ENCODE measurements at places on chromosomes 12 and 14.

- DNase-seq = no peak
- no peak overlapping the region for H3K4me3 ChIP-seq
- no peaks in the 10 kb centered on the region for H3K4me1 ChIP-seq
- H3K27ac ChIP-seq = no peak overlapping the region
- H3K36me3 ChIP-seq = no peaks in the 10 kb centered on the region
Observed at GRCh38 chr14:43898687-43899086, 608.4 kb downstream of the FSCB start.

DNA sequence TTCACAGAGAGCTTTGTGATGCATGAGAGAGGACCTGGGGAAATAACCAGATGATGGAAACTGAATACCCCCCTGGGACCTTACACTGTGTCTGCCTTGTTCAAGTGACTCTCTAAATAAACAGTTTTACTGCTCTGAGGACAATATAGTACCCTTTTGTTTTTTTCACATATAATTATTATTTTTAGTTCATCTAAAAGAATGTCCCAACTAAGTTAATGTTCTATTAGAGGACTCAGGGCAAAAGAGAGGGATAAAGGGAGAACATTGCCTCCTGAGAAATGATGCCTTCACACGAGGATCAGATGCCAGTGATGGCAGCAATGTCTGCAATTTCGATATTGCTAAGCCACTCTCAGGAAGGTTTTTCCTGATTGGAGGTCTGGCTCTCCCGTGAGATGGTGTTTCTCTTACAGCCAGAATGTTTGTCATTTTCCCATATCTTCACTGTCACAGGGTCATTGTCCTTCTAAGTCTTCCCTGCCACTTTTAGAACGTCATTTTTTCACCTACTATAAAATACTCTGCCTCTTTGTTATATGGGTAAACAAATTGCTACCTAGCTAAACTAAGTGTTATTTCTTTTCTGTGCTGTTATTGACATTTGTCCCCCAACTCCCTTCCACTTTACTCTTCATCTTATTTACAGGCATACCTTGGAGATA, 201.6 kb downstream of the RAD51B start:
- peaks cover 23% of the 10 kb centered on the region for H3K36me3 ChIP-seq
- DNase-seq = no peak
- H3K4me1 ChIP-seq = no peaks in the 10 kb centered on the region
- H3K27me3 ChIP-seq = no peaks in the 10 kb centered on the region
- H3K4me3 ChIP-seq = no peak overlapping the region
- H3K27ac ChIP-seq = no peak overlapping the region

DNA sequence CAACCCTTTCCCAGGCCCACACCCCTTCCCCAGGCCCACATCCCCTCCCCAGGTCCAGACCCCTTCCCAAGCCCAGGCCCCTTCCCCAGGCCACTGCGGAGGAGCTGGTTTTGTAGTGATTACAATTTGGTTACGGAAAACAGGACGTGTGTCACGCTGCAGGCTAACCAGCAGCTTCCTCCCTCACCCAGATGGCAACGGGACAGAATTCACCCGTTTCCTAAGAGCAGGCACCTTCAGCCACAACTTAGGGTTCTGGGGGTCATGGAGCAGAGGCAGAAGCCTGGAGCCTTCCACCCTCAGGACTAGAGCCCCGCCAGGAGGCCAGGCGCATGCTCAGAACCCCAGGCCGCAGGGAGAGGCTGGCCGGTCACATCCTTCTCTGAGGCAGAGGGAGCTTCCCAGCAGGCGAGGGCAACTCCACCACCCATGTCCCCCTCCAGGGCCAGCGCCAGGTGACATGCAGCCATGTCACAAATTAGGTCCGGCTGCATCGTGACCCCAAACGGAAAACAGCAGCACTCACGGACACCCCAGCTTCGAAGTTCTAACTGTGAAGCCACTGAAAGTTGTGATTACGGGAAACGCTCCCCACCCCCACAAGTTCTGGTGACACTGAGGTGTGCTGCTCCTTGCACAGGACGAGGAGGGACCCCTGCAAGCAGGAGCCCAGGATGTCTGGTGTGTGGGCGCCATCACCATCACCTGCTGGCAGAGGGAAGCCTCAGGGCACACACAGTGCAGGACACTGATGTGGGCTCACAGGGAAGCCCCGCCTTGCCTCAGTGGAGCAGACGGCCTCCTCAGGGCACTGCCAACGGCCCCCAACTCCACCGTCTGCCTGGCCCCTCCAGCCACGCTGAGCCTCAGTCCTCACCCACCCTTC, 7.7 kb downstream of the BRF1 start:
- peak overlapping the region; percentile 89 for H3K4me3 ChIP-seq
- H3K36me3 ChIP-seq = no peaks in the 10 kb centered on the region
- no peak for DNase-seq
- peak overlapping the region; percentile 99 for H3K27ac ChIP-seq
- no peaks in the 10 kb centered on the region for H3K27me3 ChIP-seq

GRCh38 chr12:12534975-12535374, 27.7 kb downstream of the DUSP16 start:
- DNase-seq = no peak
- no peaks in the 10 kb centered on the region for H3K36me3 ChIP-seq
- H3K4me1 ChIP-seq = peaks cover 15% of the 10 kb centered on the region
- no peak overlapping the region for H3K4me3 ChIP-seq
- no peaks in the 10 kb centered on the region for H3K27me3 ChIP-seq
- H3K27ac ChIP-seq = no peak overlapping the region

- peaks cover 23% of the 10 kb centered on the region for H3K4me1 ChIP-seq
- DNase-seq = no peak
- peaks cover 3% of the 10 kb centered on the region for H3K36me3 ChIP-seq
- H3K27me3 ChIP-seq = no peaks in the 10 kb centered on the region
- no peak overlapping the region for H3K27ac ChIP-seq
Observed at GRCh38 chr12:55972042-55972441, 1.8 kb upstream of the RAB5B start.

GRCh38 chr14:54881235-54881760, 21.3 kb downstream of the GCH1 start:
- H3K36me3 ChIP-seq = no peaks in the 10 kb centered on the region
- peak; percentile 21 for DNase-seq
- H3K27me3 ChIP-seq = no peaks in the 10 kb centered on the region
- H3K27ac ChIP-seq = peak overlapping the region; percentile 97
- H3K4me1 ChIP-seq = peaks cover 54% of the 10 kb centered on the region

DNA sequence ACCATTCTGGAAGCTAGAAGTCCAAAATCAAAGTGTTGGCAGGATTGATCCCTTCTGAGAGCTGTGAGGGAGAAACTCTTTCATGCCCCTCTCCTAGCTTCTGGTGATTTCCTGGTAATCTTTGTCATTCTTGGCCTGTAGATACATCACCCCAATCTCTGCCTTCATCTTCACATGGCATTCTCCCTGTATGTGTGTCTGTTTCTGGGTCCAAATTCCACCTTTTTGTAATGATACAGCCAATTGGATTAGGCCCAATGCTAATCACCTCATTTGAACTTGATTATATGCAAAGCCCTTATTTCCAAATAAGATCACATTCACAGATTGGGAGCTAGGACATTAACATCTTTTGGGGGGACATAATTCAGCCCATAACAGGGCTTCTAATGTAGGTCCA, 76.9 kb upstream of the MBIP start:
- no peaks in the 10 kb centered on the region for H3K36me3 ChIP-seq
- no peaks in the 10 kb centered on the region for H3K4me1 ChIP-seq
- no peak overlapping the region for H3K4me3 ChIP-seq
- H3K27ac ChIP-seq = no peak overlapping the region

GRCh38 chr12:80749456-80749855, 32.7 kb downstream of the MYF5 start:
- no peaks in the 10 kb centered on the region for H3K4me1 ChIP-seq
- no peaks in the 10 kb centered on the region for H3K27me3 ChIP-seq
- no peak for DNase-seq
- H3K36me3 ChIP-seq = no peaks in the 10 kb centered on the region

DNA sequence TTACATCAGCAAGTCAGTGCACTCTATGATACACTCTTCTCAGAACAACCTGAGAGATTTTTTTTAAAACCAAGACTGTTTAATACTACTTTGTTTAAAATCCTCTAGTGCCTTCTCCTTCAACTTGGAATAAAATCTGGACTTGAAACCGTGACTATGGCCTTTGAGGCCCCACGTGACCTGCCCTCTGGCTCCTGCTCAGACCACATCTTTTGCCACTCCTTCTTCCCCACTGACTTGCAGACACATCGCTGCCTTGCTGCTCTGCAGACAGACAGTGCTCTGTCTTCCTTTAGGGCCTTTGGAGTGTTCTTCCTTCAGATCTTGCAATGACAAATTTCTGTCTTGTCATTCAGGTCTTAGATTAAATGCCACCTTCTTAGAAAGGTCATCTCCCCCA, 48.5 kb downstream of the TTC8 start:
- no peak overlapping the region for H3K4me3 ChIP-seq
- H3K27me3 ChIP-seq = no peaks in the 10 kb centered on the region
- no peak for DNase-seq
- H3K36me3 ChIP-seq = no peaks in the 10 kb centered on the region
- H3K27ac ChIP-seq = no peak overlapping the region

- H3K4me3 ChIP-seq = no peak overlapping the region
- H3K27me3 ChIP-seq = no peaks in the 10 kb centered on the region
- H3K4me1 ChIP-seq = no peaks in the 10 kb centered on the region
- H3K27ac ChIP-seq = no peak overlapping the region
Observed at GRCh38 chr12:82857911-82858533, 171.3 kb downstream of the TMTC2 start.

GRCh38 chr14:24443053-24443665, 583 bp upstream of the SDR39U1 start:
- H3K36me3 ChIP-seq = no peaks in the 10 kb centered on the region
- no peak for DNase-seq
- peaks cover 43% of the 10 kb centered on the region for H3K4me1 ChIP-seq
- H3K27me3 ChIP-seq = no peaks in the 10 kb centered on the region

GRCh38 chr14:99744199-99744872, 48.9 kb upstream of the EML1 start:
- H3K27ac ChIP-seq = no peak overlapping the region
- H3K4me1 ChIP-seq = peaks cover 2% of the 10 kb centered on the region
- DNase-seq = no peak
- H3K36me3 ChIP-seq = no peaks in the 10 kb centered on the region
- no peak overlapping the region for H3K4me3 ChIP-seq
- H3K27me3 ChIP-seq = peaks cover 14% of the 10 kb centered on the region

DNA sequence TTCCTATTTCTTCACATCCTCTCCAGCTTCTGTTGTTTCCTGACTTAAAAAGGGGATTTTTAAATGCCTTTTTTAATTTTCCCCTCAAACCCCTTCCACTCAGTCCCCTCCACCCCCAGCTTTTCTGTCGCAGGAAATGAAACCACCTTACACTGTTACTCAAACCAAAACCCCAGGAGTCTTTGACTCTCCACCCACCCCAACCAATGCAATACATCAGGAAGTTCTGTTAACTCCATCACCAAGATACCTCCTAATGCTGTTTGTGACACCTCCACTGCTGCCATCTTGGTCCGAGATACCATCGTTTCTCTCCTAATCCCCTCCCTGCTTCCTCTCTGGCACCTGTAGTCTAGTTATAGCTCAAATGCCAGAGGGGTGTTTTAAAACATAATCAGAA, 25.4 kb upstream of the CPM start:
- no peak overlapping the region for H3K4me3 ChIP-seq
- no peaks in the 10 kb centered on the region for H3K36me3 ChIP-seq
- no peak overlapping the region for H3K27ac ChIP-seq
- DNase-seq = no peak
- no peaks in the 10 kb centered on the region for H3K27me3 ChIP-seq
- H3K4me1 ChIP-seq = peaks cover 7% of the 10 kb centered on the region

DNA sequence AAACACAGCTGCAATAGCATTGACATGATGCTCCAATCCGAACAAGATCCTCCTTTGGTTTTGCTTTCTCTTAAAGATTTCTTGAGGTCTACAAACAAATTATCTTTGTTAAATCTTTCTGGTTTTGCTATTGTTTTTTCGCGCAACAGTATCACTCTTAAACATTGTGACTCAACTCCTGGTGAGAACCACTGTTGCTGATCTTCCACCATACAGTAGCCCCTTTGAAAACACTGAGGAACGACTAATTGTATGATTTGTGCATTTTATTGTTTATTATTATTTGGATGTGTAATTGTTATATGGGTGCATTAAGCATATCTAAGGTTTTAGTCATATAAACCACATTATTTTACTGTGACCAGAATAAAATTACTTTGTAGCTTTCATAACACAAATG, 282.8 kb downstream of the EGLN3 start:
- H3K27me3 ChIP-seq = no peaks in the 10 kb centered on the region
- no peaks in the 10 kb centered on the region for H3K36me3 ChIP-seq
- DNase-seq = no peak
- H3K27ac ChIP-seq = no peak overlapping the region
- H3K4me1 ChIP-seq = no peaks in the 10 kb centered on the region
- no peak overlapping the region for H3K4me3 ChIP-seq

Data from naive thymus-derived CD8-positive, alpha-beta T cell (primary cell).